ENCODE measurements at places on chromosomes 3 and 15. TPM values are rescaled to one million over a fixed set of nuclear protein-coding genes. Genes with fewer than 3 reads are reported as not detected.

The FBXO40 gene
- not detected for polyA plus RNA-seq

The CCR8 gene
- polyA plus RNA-seq = not detected

The BNC1 gene
- polyA plus RNA-seq = 0.34 TPM

The SPESP1 gene
- 2.9 TPM for polyA plus RNA-seq

The SNRK gene
- polyA plus RNA-seq = 5.9 TPM

The DLL4 gene
- polyA plus RNA-seq = 3.6 TPM

The GADL1 gene
- not detected for polyA plus RNA-seq

DNA sequence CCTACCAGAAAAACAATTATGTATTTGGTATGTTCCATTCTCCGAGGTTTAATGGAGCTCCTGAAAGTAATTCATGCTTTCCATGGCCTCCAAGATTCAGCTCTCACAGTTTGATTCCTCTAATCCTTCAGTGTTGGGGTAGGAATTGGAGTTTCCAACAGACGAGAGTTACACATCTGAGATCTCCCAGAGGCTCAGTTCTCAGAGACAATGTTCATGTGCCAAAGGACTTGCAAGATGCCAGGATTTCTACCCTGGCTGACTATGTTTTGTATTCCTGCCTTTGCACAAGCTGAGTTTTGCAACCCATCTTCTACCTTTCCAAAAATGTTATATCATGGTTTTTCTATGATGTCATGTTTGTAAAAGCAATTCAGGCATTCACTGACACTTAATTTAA is 322.9 kb downstream of the ERC2 start:
- no peak for DNase-seq
- no peaks in the 10 kb centered on the region for H3K36me3 ChIP-seq
- no peaks in the 10 kb centered on the region for H3K4me1 ChIP-seq
- H3K4me3 ChIP-seq = no peak overlapping the region

GRCh38 chr3:169542331-169542751 is 121.2 kb downstream of the MECOM start:
- no peaks in the 10 kb centered on the region for H3K27me3 ChIP-seq
- H3K27ac ChIP-seq = no peak overlapping the region
- H3K36me3 ChIP-seq = no peaks in the 10 kb centered on the region
- no peak overlapping the region for H3K4me3 ChIP-seq

GRCh38 chr3:37808656-37809055 is 53.0 kb upstream of the CTDSPL start:
- DNase-seq = no peak
- no peaks in the 10 kb centered on the region for H3K27me3 ChIP-seq
- H3K36me3 ChIP-seq = no peaks in the 10 kb centered on the region
- H3K4me1 ChIP-seq = peaks cover 25% of the 10 kb centered on the region
- H3K27ac ChIP-seq = no peak overlapping the region

DNA sequence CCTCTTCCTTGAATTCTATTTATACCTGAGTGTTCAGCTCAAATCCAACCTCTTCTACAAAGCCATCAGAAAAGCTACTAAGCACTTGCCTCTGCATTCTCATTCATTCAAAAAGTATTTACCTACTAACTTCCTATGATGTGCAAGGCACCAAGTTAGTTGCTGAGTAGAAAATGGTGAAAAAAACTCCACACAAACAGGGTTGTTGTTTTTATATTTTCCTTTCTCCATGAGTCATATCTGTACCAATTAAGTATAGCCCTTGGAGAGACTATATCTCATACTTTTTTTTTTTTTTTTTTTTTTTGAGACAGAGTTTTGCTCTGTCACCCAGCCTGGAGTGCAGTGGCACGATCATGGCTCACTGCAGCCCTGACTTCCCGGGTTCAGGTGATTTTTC is 67.7 kb downstream of the IGF2BP2 start:
- no peak overlapping the region for H3K4me3 ChIP-seq
- DNase-seq = no peak
- no peak overlapping the region for H3K27ac ChIP-seq
- no peaks in the 10 kb centered on the region for H3K27me3 ChIP-seq
- peaks cover 23% of the 10 kb centered on the region for H3K4me1 ChIP-seq

DNA sequence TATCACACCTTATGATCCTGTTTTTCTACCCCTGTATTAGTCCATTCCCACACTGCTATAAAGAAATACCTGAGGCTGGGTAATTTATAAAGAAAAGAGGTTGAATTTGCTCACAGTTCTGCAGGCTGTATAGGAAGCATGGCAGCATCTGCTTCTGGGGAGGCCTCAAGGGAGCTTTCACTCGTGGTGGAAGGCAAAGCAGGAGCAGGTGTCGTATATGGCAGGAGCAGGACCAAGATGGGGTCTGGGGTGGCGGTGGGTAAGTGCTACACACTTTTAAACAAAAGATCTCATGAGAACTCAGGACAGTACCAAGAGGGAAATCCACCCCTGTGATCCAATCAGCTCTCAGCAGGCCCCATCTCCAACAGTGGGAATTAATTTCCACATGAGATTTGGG is 15.4 kb upstream of the SCAP start:
- no peak overlapping the region for H3K4me3 ChIP-seq
- no peaks in the 10 kb centered on the region for H3K4me1 ChIP-seq
- DNase-seq = no peak
- no peak overlapping the region for H3K27ac ChIP-seq

GRCh38 chr3:193842832-193843473 is 249.9 kb downstream of the OPA1 start:
- no peaks in the 10 kb centered on the region for H3K4me1 ChIP-seq
- H3K27me3 ChIP-seq = peaks cover 31% of the 10 kb centered on the region
- H3K4me3 ChIP-seq = no peak overlapping the region
- no peaks in the 10 kb centered on the region for H3K36me3 ChIP-seq
- no peak for DNase-seq
- H3K27ac ChIP-seq = no peak overlapping the region

DNA sequence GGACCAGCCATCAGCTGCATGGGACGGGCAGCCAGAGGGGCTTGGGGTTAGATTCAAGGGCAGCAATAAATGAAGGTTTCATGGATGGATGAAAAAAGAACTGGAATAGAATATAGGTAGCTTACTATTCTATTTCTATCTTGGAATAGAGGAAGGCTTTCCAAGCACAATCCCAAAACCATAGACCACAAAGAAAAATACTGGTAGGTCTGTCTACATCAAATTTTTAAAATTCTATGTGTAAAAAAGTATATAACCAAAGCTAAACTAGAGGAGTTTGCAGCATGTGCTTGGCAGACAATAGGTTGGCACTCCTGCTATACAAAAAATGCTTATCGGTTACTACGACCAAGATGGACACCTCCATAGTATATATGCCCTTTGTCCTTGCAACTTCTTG is 7.2 kb upstream of the FBLN2 start:
- H3K4me1 ChIP-seq = peaks cover 36% of the 10 kb centered on the region
- no peaks in the 10 kb centered on the region for H3K27me3 ChIP-seq
- DNase-seq = no peak
- no peak overlapping the region for H3K4me3 ChIP-seq
- no peak overlapping the region for H3K27ac ChIP-seq
- H3K36me3 ChIP-seq = no peaks in the 10 kb centered on the region

GRCh38 chr3:15164340-15164739 is 41.7 kb upstream of the CAPN7 start:
- no peak overlapping the region for H3K4me3 ChIP-seq
- no peak overlapping the region for H3K27ac ChIP-seq
- H3K36me3 ChIP-seq = no peaks in the 10 kb centered on the region
- peaks cover 5% of the 10 kb centered on the region for H3K27me3 ChIP-seq
- DNase-seq = no peak
- H3K4me1 ChIP-seq = no peaks in the 10 kb centered on the region

GRCh38 chr3:81349816-81350340 is 411.6 kb downstream of the GBE1 start:
- no peak for DNase-seq
- H3K27ac ChIP-seq = no peak overlapping the region
- H3K4me1 ChIP-seq = no peaks in the 10 kb centered on the region
- H3K4me3 ChIP-seq = no peak overlapping the region

GRCh38 chr15:67509918-67510317 is 11.0 kb upstream of the C15orf61 start:
- DNase-seq = no peak
- H3K27ac ChIP-seq = no peak overlapping the region
- H3K27me3 ChIP-seq = no peaks in the 10 kb centered on the region
- H3K4me1 ChIP-seq = peaks cover 7% of the 10 kb centered on the region
- H3K4me3 ChIP-seq = no peak overlapping the region
- H3K36me3 ChIP-seq = no peaks in the 10 kb centered on the region

DNA sequence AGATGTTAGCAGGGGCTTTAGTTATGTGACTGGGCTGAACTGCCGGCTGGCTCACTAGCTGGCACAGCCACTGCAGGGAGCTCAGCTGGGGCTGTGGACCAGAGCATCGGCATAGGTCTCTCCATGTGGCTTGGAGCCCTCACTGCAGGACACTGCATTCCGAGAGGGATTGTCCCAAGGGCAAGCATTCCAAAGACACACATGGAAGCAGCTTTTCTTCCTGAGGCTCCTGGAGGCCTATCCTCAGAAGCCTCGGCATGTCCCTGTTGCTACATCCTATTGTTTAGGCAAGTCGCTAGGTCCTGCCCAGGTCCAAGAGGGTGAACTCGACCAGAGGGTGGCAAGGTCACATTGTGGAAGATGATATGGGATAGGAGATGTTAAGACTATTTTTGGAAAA is 209.8 kb downstream of the PLCL2 start:
- no peak for DNase-seq
- H3K27ac ChIP-seq = no peak overlapping the region
- H3K27me3 ChIP-seq = no peaks in the 10 kb centered on the region

GRCh38 chr3:14289590-14290461 is 111.2 kb downstream of the LSM3 start:
- no peak overlapping the region for H3K27ac ChIP-seq
- H3K27me3 ChIP-seq = peaks cover 7% of the 10 kb centered on the region
- H3K4me1 ChIP-seq = peaks cover 8% of the 10 kb centered on the region
- no peak overlapping the region for H3K4me3 ChIP-seq
- peak; percentile 96 for DNase-seq

- no peaks in the 10 kb centered on the region for H3K27me3 ChIP-seq
- H3K36me3 ChIP-seq = peaks cover 2% of the 10 kb centered on the region
- no peaks in the 10 kb centered on the region for H3K4me1 ChIP-seq
- H3K27ac ChIP-seq = no peak overlapping the region
- H3K4me3 ChIP-seq = no peak overlapping the region
Measured at GRCh38 chr3:72768006-72768441, 80.2 kb downstream of the SHQ1 start.

- H3K27me3 ChIP-seq = no peaks in the 10 kb centered on the region
- no peak for DNase-seq
- H3K27ac ChIP-seq = no peak overlapping the region
Measured at GRCh38 chr3:146854523-146854922, 249.4 kb upstream of the PLSCR5 start.

- no peak overlapping the region for H3K27ac ChIP-seq
- no peaks in the 10 kb centered on the region for H3K27me3 ChIP-seq
- no peaks in the 10 kb centered on the region for H3K36me3 ChIP-seq
Measured at GRCh38 chr3:114732353-114732752, 414.7 kb downstream of the ZBTB20 start.

DNA sequence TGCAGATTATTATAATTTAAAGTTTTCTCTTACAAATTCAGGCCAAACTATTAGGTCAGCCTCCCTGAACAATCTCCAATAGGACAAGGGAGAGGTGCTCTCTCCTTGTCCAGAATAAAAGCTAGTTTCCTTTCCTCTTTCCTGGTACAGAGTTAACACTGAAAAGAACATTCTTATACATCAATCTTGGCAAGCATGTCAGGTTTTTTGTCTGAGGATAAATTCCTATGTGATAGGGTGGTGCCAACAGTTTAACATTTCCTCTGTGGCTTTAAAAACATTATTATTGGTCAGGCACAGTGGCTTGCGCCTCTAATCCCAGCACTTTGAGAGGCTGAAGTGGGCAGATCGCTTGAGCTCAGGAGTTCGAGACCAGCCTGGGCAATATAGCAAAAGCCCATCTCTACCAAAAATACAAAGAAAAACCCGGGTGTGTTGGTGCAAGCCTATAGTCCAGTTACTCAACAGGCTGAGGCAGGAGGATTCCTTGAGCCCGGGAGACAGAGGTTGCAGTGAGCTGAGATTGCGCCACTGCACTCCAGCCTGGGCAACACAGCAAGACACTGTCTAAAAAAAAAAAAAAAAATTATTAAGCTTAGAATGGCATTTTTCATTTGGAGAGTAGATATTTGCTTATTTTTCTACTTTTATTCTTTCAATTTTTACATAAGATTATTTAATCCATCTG is 13.7 kb upstream of the ULK4 start:
- H3K27me3 ChIP-seq = peaks cover 1% of the 10 kb centered on the region
- H3K4me3 ChIP-seq = no peak overlapping the region
- H3K4me1 ChIP-seq = no peaks in the 10 kb centered on the region
- H3K27ac ChIP-seq = no peak overlapping the region

DNA sequence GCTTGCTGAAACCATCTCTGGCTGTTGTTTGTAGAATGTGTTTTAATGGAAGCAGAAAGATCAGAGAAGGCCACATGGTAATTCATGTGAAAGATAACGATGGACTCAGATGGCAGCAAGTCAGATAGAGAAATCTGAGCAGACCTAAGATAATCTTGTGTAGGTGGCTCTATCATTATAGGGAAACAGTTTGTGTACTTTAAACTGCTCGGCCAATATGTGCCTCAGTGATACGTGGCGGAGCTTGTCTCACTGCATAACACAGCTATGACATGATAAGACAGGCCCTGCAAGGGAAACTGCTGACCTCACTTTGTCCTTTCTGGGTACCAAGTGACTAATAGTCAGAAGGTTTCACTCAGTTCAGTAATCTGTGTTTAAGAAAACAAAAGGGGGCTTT is 51.0 kb downstream of the MME start:
- H3K27ac ChIP-seq = no peak overlapping the region
- H3K4me3 ChIP-seq = no peak overlapping the region
- no peaks in the 10 kb centered on the region for H3K27me3 ChIP-seq
- H3K36me3 ChIP-seq = no peaks in the 10 kb centered on the region
- H3K4me1 ChIP-seq = peaks cover 8% of the 10 kb centered on the region
- DNase-seq = peak; percentile 92

DNA sequence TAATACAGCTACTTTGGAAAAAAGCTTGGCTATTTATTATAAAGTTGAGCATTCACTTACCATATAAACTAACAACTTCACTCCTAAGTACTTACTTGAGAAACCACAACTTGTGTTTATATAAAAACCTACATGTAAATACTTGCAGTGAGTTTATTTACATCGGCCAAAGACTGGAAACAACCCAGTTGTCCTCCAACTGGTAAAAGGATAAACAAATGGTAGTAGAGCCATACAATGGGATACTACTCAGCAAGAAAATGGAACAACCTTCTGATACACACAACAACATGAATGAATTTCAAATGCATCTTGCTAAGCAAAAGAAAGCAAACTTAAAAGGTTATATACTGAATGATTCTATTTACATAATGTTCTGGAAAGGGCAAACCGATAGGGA is 63.7 kb downstream of the SLC7A14 start:
- H3K27ac ChIP-seq = no peak overlapping the region
- DNase-seq = peak; percentile 52
- H3K27me3 ChIP-seq = no peaks in the 10 kb centered on the region
- peaks cover 1% of the 10 kb centered on the region for H3K36me3 ChIP-seq
- no peak overlapping the region for H3K4me3 ChIP-seq
- H3K4me1 ChIP-seq = no peaks in the 10 kb centered on the region

DNA sequence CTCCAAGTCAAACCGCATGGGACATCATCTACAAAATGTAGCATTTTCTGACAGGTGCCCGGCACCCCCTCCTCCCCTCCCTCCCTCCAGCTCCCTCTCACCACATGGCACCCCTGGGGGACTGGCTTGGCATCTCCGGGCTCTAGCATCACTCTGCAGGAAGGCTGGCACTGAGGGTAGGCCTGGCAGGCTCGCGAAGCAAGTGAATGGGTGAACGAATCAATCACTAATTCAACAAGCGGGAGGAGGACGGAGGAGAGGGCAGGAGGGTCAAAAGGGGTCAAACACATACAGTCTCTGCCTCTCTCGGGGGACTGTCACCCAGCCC is 155.7 kb downstream of the NUP210 start:
- DNase-seq = no peak
- peaks cover 6% of the 10 kb centered on the region for H3K27me3 ChIP-seq
- no peaks in the 10 kb centered on the region for H3K4me1 ChIP-seq
- no peak overlapping the region for H3K27ac ChIP-seq
- no peaks in the 10 kb centered on the region for H3K36me3 ChIP-seq

Data from IMR-90 (cell line).